Stimulated activated CD4-positive, alpha-beta T cell treated with anti-CD3 and anti-CD28 coated beads, Interleukin-1b, Interleukin-23, amount 100 ng/mL, for 48 hours (primary cell): ENCODE measurements at places on chromosomes 6 and 20.
A peak's percentile ranks its signal among the peaks of the same experiment; 100 is the strongest.

- no peak for DNase-seq
These were observed 16.4 kb downstream of the MICA start for GRCh38 chr6:31419842-31420241.

- DNase-seq, result peak; percentile 46
These were observed 39.3 kb downstream of the GTF2H5 start for GRCh38 chr6:158207422-158207788.

DNA sequence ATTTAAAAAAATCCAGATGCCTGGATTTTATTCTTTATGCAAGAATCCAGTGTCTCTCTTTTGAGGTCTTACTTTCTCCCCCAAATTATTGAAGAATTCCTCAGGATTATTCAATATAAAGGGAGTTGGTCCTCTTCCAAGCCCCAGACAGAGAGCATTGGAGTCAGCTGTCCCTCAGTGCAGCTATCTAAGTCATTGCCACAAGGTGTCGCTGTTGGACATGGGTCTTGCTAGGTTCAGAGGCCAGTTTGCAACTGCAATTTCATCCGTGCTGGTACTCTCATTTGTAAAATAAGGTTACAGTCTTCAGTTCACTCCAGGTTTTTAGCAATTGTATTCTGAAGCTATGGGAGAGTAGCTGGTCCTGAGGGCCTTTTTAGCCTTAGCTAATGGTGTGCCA, 27.8 kb downstream of the CCN2 start:
- DNase-seq, result peak; percentile 43

DNA sequence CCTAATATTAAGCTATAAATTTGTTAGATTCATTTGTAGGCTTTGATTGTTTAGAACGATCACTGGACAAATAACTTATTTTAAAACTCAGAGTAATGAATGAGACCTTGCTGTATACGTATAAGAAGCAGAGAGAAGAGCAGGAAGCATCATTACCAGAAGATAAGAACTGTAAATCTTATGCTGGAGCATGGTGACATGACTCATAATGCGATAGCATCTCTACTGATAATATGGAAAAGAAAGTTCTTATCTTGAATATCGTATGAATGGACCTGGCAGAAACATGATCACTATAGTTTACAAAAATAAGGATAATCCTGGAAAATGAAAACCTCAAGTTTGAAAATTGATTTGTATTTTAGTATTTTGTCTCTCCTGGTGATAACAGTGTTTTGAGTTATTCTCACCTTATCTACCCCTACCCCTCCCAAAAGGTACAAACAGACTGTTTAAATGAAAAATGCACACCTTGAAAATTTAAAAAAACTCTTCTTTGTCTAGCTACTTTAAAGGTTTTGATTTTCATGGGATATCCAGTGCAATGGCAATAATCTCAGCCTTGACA, 2.0 kb upstream of the ZSCAN26 start:
- DNase-seq, result no peak

DNA sequence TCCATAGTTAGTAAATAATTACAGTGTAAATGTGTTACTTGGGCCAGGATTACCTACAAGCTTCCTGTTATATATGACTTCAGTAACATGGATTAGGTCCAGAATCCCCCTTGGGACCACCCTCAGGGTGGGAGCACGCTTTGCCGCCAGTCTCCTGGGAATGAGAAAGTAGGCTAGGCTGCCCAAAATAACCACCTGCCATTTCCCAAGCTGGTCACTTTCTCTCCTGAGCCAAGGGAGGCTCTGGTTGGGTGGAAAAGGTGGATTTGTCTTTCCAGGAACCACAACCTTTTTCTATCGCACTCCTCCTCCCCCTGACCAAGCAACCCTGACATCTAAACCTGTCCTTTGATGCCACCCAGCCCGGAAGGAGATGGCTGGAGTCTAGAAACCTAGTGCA, 9.6 kb upstream of the RIMS4 start:
- DNase-seq, result no peak

DNA sequence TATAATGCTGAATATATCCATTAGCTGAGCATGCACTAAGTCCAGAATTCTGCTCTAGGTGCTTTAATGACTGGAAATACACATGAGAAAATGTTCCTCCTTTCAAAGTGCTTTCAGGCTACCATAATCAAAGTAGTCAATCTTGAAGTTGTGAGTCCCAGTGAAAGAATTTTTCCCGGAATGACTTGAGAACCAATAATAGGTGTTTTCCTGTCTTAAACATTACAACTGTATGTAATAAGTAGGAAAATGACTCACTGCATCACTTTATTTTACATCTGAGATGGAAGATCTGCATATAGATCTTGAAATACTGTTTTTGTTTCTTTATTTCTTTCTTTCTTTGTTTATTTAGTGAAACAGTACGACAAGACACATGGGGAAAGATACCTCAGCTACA, 437.4 kb upstream of the JAG1 start:
- DNase-seq, result no peak

DNA sequence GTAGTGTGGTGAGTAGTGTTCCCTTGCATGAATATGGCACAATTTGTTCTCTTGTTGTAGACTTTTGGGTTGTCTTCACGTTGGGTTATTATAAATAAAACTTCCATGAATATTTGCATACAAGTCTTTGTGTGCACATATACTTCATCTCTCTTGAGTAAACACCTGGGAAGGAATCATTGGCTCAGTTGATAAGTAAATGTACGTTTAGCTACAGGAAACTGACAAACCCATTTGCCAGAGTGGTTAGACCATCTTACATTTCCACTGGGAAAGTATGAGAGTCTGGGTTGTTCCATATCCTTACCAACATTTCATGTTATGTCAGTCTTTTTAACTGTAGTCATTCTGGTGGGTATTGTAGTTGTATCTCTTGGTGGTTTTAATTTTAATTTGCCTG, 119.2 kb downstream of the SLX4IP start:
- DNase-seq, result no peak

- DNase-seq, result no peak
These were observed 11.3 kb upstream of the DSN1 start for GRCh38 chr20:36784900-36785299.

DNA sequence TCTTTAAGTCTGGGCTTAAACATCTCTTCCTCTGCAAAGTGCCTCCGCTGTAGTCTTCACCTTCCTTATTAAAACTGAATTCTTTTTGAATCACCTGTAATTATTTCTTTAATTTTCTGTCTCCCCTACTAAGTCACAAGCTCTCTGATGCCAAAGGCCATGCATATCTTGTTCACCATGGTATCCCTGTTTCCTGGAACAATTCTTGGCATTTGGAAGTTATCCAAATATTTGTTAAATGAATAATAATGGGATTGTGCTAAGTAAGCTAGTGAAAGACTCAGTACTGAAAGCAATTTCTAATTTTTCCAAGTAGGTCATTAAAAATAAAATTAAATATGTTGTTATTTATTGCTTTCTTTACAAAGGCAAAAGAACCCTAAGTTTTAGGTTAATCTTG, 12.2 kb downstream of the SNAP91 start:
- no peak for DNase-seq

GRCh38 chr6:164927288-164928056, 381.9 kb downstream of the C6orf118 start:
- peak; percentile 31 for DNase-seq

DNA sequence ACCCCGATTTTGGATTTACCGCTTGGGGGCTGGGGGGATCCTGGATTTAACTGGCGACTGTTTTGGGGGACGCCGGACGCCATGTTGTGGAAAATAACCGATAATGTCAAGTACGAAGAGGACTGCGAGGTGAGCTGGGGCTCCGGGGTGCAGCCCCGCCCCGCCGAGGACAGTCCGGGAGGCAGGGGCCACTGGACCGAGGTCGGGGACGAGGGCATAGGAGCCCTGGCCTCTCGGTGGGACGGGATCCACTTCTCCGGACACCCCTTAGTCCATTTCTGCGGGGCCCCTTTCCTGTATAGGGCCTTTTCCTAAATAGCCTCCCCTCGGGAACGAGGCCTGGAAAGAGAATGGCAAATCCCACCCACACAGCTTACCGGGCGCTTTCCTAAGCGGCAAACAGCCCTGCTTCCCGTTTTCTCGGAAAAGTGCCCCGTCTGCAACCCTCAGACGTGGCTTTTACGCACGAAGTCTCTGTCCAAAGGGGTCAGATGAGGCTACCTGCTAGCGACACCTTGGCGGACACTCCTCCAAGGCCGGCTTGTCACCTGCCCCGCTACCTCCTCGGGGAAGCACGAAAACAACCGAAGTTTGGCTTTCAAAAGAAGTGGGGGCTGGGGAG, 469 bp downstream of the TFAP2C start:
- DNase-seq, result no peak
